ENCODE measurements at places on chromosomes 7 and 10. TPM values are rescaled to one million over a fixed set of nuclear protein-coding genes. Genes with fewer than 3 reads are reported as not detected.
A peak's percentile ranks its signal among the peaks of the same experiment; 100 is the strongest.

Gene AGAP3
- total RNA-seq, result 51.0 TPM

Gene GPRIN2
- total RNA-seq, result not detected

Gene IQUB
- 0.38 TPM for total RNA-seq

Gene CRHR2
- total RNA-seq, result 0.19 TPM

Gene LIPJ
- not detected for total RNA-seq

Gene EXOC4
- total RNA-seq, result 33.8 TPM

Gene CHST3
- 18.0 TPM for total RNA-seq

DNA sequence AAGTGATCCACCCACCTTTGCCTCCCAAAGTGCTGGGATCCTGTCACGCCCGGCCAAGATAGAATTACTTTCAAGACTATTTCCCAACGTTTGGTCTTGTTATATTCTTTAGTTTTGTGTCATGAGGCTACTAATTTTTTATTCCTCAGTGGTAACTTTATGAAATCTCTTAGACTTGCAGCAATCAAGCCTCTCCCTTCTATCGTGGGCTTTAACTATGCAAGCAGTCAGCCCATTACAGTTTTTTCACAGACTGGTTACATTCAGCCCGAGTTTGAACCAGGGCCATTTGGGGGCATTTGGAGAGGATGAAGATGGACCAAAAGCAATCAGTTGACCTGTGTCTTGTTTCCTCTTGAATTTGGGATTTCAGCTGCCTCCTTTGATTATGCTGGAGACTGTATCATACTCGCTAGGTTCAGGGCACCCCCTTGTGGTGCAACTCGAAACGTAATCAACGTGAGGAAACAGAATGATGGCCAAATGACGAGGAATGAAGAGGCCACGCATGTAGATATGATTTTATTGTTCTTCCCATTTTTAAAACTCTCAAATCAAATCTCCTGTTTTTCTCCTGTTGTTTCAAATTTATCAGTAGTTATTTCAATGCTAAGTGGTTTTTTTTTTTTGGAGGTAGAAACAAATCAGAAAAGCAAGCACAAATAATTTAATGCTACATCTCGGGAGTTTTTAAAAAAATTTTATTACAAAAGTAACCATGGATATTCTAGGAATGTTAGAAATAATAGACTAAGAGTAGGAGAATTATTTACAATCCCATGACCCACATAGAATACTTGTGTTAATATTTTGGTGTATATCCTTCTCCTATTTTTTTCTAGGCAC is 151.6 kb downstream of the KIAA1217 start:
- DNase-seq, result peak; percentile 72

- DNase-seq, result no peak
Measured at GRCh38 chr7:43884209-43884608, 14.9 kb upstream of the MRPS24 start.

DNA sequence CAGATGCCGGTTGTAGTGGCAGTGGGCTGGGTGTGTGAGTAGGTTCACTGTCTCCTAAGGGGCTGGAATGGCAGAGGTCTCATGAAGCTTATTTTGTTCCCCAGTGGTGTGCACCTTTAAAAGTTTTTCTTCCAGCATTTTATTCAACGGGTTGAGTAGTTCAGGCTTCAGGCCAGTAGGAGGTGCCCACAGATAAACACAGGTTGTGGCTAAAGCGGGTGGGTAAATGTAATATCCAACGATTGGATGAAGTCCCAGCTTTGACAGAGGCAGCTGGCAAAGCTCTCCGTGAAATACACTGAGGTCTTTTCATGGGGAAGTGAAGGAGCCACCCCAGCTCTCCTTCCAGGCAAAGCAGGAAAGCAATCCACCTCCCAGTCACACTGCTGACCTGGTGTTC is 339.8 kb upstream of the LRRTM3 start:
- no peak for DNase-seq

DNA sequence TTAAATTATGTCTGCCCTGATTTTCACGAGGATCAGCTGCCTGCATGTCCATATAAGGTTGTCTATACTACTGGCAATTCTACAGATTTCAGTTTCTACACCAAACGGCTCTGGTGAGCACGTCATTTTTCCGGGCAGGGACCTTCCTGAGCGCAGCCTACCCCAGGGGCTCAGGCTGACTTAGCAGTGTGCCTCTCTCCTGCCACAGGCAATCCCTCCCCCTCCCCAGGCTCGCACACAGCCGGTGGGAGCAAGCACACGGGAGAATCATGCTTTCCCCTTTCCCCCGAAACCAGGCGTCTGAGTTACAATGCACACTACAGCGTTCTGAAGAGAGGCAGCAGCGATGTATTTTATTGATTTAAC is 1.7 kb downstream of the KLF6 start:
- no peak for DNase-seq

GRCh38 chr10:78041170-78042057 is 7.8 kb downstream of the RPS24 start:
- DNase-seq, result no peak

- DNase-seq, result no peak
Measured at GRCh38 chr7:37310327-37311080, 138.2 kb downstream of the ELMO1 start.

DNA sequence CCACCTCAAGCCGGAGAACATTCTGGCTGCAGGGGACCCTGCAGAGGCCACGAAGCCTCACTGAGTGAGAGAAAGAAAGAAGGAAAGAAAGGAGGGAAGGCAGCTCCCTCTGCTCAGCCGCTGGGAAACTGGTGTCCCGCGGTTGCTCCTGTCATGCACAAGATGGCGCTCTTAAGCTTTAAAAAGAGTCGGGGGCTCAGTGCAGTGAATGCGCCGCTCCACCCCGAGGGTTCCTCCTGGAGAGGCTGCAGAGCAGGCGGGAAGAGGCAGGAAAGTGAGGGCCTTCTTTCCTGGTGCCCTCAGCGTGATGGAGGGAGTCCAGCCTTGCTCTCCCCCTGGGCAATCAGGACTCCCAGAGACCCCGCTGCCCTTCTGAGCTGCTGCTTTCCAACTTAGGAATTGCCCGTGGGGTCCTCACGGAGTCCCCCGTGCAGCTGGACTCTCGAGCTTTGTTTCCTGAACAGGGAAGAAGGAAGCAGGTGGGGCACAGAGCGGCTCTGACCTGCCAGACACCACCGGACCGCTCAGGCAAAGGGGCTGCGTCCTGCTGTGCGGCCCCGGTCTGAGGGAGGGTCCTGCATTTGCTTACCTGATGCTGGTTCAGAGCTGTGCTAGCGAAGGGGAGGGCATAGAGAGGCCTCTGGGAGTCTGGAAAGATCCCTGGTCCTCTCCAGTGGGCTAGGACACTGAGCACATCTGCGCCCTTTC is 141.9 kb upstream of the MKI67 start:
- DNase-seq, result no peak

DNA sequence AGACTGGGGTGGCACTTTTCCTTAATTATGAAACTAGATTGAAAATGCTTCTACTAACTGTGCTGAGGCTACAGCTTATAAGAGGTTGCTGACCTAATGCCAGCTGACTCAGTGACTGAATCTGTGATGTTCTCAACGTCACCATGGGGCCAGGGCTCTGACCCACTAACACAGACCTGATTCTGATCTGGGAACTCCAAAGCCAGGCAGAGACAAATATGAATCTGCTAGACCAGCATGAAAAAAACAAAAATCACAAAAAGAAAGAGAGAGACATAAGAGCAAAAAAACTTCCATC is 16.1 kb downstream of the USP6NL start:
- no peak for DNase-seq

- DNase-seq, result no peak
Measured at GRCh38 chr7:21191321-21192073, 236.4 kb upstream of the SP4 start.

GRCh38 chr7:99806839-99807478 is 20.9 kb upstream of the CYP3A43 start:
- DNase-seq, result no peak

- DNase-seq, result no peak
Measured at GRCh38 chr10:131396121-131397050, 84.9 kb upstream of the TCERG1L start.

GRCh38 chr7:74231232-74231590 is 21.4 kb downstream of the LAT2 start:
- no peak for DNase-seq

- peak; percentile 48 for DNase-seq
Measured at GRCh38 chr10:99532687-99533495, at the start of gene NKX2-3. NKX2-3 (plus strand) TSS chr10:99532942; CDS start chr10:99533132, 190 bp downstream.
